ENCODE measurements at places on chromosomes 12 and 14.

- DNase-seq = no peak
Observed at GRCh38 chr14:30771595-30771994, 102.8 kb upstream of the COCH start.

DNA sequence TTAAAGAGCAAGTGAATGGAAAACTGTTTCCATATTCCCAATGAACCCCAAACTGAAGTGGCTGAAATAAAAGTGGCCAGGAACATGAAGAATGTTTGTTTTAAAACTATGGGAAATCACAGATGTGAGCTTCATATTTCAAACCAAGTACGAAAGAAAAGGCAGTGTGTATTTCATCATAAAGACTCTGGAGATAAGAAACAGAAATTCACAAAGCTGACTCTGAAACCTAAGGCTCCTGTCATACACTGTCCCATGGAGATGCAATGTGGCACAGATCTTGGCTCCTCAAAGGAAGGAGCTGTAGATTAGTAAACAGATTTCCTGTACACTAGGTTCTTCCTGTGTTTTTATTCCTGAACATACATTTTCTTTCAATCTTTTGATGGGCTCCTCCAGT lies 304.4 kb downstream of the MED13L start:
- DNase-seq = no peak

GRCh38 chr12:102472496-102472895 lies 7.9 kb downstream of the IGF1 start:
- no peak for DNase-seq

DNA sequence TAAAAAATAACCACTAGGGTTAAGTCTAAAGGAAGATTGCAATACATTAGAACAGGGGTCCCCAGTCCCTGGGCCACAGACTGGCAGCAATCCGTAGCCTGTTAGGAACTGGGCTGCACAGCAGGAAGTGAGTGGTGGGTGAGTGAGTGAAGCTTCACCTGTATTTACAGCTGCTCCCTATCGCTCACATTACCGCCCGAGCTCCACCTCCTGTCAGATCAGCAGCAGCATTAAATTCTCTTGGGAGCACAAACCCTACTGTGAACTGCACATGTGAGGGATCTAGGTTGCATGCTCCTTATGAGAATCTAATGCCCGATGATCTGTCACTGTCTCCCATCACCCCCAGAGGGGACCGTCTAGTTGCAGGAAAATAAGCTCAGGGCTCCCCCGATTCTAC lies 15.5 kb downstream of the ADGRD1 start:
- DNase-seq = no peak

DNA sequence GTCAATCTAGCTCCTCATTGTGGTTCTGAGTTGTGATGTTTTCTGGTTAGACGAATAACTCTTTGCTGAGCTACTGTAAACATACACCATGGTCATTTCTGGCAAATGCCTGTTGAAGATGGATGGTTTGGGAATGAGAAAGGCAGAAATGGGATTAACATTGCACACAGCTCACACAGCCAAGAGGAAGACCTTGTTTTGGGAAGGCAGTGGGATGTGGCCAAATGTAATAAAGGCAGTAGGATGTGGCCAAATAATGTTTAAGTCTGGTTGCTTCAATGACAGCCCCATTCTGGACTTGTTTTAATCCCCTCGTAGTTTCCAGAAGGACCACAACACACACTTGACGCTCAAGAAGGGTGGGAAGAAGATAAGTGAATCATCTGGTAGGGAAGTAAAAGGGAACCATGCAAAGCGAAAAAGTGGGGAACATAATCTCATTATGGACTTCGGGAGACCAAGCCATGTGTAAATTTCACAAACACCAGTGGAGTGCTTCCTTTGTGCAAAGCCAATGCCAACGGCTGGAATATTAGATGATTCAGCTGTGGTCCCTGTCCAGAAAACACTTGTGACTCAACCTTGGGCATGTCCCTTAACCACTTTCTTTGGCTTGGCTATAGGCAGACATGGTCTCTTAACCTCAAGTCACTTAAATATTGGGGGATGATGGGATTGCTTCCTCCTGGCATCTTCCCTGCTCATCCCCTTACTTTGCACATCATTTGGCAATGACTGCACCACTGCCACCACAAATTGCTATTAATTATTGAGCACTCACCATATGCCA lies 284.4 kb upstream of the CRY1 start:
- DNase-seq = no peak

DNA sequence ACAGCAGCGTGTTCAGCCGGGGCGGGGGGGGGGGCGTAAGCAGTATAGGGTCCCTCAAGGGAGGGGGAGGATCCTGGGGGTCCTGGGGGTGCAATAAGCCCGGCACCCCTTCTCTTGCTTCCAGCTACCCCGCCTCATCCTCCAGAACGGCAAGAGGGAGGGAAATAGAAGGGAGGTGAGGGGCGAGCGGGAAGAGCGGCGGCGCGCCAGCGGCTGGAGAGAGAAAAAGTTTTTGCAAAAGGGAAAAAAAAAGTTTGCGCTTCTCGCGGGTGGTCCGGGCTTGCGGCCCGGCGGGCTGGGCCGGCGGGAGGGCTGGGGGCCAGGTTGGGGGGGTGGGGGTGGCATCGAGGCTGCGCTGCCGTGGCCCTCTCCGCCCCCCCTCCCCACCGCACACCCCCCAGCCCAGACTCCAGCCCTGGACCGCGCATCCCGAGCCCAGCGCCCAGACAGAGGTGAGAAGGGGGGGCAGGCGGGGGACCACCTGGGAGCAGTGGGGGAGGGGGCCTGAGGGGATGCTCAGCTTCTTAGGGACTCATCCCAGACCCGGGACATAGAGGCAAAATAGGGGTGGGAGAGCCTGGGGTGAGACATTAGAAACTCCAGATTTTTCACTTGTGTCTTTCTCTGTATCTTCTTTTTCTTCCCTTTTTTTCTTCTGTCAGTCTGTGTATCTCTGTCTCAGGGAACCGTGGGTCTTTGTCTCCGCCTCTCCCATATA lies at the start of gene GLI1:
GLI1 (plus strand) TSS at position 36 of the 718 bp plus-strand sequence. CDS start 3,907 bp downstream, outside the sequence.
- DNase-seq = no peak

GRCh38 chr14:85224241-85224640 lies 305.7 kb upstream of the FLRT2 start:
- no peak for DNase-seq

DNA sequence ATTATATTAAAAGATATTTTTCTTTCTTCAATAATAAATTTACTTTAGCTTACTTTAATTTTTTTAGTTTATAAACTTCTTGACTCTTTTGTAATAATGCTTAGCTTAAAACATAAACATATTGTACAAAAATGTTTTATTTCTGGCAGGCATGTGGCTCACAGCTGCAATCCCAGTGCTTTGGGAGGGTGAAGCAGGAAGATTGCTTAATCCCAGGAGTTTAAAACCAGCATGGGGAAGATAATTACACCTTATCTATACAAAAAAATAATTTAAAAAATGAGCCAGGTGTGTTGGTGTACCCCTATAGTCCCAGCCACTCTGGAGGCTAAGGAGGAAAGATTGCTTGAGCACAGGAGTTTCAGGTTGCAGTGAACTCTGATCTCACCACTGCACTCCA lies 120.7 kb downstream of the GPHN start:
- DNase-seq = no peak

DNA sequence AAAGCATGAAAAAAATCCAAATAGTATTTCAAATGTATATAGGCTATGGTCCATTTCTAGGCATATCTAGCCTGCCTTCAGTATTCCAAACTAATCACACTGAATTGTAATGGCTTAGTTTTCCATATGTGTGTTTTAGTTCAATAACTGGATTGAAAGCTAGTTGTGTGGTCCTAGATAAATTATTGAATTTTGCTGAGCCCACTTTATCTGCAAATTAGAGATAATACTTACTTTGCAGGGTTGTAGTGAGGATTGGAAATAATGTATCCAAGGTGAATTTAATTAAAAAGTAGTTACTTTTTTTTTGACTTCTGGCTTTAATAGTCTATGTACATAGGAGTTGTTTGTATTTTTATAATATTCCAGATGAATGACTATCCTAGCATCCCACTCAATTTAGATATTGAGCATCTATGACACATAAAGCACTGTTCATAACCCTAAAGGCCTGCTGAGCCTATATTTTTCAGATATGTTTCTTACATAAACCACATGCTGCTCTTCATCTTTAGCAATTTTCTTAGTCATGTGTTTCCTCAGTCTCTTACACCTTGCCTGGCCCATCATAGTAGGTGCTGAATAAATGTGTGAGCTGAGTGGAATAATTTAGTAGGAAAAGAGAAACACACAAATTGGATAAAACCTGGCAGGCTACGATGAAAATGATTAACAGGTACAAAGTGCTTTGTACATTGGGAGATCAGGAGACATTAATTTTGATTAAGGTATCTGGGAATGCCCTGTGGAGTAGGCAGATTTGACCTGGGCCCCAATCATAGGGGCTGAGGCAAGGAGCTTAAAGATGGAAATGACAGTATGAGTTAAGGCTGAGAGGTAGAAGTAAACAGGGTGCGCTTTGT lies 1.1 kb upstream of the ATP23 start:
- DNase-seq = no peak

DNA sequence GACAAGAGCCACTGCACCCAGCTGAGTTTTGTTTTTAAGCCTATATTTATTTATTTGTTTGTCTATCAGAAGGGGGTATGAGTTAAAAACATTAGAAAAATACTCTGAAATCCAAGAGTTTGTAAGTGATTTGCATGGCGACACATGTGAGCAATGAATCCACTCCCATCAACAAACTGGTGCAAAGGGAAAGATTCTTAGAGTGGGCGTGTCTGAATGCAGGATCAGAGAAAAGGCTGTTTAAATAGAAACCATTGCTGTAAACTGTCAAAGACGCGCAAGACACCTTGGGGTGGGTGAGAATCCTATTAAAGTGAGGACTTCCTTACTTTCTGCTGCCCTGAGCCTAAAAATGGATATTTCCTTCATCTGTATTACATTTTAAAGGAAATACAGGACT lies 51.9 kb downstream of the ZFYVE26 start:
- no peak for DNase-seq

- no peak for DNase-seq
Observed at GRCh38 chr12:13503094-13503835, 306.7 kb downstream of the EMP1 start.

- DNase-seq = no peak
Observed at GRCh38 chr14:52998376-52999015, 47.6 kb upstream of the FERMT2 start.

GRCh38 chr12:104551-105081 lies 38.0 kb downstream of the IQSEC3 start:
- no peak for DNase-seq

DNA sequence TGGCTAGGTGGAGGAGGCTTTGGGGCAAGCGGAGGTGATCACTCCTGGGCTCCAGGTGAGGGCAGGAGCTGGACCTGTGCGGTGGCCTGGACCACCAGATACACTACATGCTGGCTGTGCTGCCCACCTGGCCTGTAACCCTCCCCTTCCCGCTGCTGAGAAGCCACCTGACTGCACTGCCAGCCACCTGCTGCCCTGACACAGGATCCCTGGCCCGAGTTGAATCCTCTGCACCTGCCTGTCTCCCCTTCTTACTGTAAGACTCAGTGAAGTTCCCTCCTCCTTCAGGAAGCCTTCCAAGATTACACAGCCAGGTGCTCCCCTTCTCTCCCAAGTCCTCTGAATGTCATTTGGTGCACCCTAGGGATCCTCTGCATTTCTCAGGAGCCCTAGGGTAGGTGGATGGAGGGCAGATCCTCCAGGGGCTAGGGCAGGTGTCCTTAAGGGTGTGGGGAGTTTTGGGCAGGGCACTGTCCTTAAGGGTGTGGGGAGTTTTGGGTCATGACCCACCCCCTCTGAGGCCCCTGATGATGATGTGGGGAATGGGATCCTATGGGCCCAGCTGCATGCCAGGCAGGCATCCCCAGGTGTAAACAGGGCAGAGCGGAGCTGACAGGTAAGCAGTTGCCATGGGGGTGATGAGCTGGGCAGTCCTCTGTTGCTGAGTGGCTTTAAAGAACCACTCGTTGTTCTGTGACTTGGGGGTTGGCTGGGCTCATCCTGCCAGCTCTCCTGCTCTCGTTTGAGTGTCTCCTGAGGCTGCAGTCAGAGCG lies 6.7 kb upstream of the MTA1 start:
- no peak for DNase-seq

DNA sequence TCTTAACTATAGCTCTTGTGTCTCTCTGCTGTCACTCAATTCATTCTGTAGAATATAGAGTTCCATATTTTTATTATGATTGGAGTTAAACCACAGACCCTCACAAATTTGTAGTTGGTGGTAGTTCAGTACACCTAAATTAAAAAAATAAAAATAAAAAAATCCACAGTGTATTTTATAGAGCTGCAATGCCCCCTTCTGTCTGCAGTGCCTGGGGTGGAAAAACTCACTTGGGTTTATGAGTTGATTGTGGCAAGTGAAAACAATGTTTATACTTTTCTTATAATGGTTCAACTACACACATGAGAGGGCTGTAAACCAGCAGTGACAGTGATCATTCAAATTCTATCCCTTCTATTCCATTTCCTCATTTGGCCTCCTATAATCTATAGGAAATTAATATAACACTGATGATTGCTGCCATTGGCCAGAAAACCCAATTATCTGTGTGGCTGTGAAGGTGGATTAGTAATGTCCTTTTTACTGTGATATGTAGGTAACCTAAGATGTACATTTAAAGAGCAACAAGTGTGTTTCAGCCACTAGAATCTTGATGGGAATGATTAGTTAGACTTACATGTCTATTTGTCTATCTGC lies 166.9 kb upstream of the LRIG3 start:
- no peak for DNase-seq

GRCh38 chr12:94111302-94111701 lies 37.1 kb upstream of the PLXNC1 start:
- DNase-seq = no peak

DNA sequence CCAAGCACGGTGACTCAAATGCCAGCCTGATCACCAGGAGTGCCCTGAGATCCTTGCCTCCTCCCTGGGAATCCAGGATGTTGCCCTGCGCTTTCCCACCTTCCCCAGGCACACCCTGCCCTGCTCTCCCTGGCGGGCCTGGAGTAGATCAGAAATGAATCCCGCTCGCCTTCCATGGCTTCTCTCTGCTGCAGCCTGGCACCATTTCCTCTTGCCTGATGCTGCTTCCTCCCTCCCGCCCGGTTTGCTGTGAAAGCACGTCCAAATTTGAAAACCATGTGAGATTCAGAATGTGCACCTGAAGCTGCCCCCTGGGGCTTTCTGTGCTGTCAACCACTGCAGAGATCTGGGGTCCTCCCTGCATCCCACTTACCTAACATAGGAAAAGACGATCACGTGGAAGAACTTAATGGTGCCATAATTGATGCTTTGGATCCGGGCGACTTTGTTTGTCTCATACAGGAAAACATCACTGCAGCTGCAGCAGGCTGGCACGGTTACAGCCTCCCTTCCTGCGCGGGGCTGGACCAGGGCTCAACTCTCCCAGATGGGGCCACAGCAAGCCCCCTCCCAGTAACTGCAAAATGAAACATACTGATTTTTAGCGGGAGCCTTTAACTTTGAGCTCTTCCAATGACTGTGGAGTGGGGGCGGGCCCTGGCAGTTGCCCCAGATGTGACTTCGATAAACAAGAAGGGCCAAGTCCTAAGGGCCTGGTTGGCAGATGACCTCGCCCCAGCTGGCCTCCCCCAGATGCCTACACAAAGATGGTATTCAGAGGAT lies 24.9 kb upstream of the C12orf76 start:
- DNase-seq = peak; percentile 10

GRCh38 chr14:21680072-21680471 lies 6.5 kb upstream of the OR4E1 start:
- DNase-seq = no peak

- no peak for DNase-seq
Observed at GRCh38 chr14:91299121-91300115, 54.9 kb upstream of the GPR68 start.

Measured in MM.1S (cell line).